NCI-H1105 (cell line): ENCODE measurements at places on chromosomes 13 and 19.

GRCh38 chr19:5434970-5435641 lies 20.1 kb upstream of the ZNRF4 start:
- DNase-seq, result no peak

DNA sequence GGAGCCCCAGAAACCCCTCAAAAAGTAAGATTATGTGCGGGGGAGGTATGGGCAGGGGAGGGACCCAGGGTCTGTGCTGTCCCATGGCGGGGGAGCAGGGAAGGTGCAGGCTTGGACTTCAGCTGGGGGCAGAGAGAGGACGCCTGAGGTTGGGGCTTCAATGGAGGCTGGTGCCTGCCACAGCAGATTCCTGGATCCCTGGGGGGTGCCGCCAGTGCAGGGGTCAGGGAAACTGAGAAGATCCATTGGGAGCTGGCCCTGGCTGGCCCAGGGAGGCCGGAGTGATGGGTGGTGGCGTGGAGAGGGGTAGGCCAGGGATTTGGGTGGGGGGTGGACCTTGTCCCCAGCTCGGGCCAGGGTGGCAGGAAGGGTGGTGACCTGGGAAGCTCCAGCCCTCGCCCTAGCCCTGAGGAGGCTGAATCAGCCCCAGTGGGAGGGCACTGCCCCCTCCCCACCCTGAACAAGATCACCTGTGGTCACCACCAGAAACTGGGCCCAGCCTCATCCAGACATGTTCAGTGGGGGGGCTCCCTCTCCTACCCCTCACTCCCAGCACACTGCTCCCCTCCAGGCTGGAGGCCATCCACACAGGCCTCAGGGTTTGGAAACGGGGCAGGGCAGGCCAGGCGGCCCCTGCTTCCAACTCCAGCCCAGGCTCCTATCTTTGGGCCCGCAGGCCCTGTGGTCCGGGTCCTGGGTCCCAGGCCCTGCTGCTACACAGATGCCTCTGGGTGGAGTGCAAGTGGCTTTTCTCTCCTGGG lies 1.4 kb downstream of the NKPD1 start:
- DNase-seq, result no peak

GRCh38 chr13:80341101-80341755 lies at the start of gene SPRY2:
SPRY2 (minus strand) TSS chr13:80341126; CDS start chr13:80337705, 3,421 bp downstream.
- peak; percentile 61 for DNase-seq

- no peak for DNase-seq
Observed at GRCh38 chr13:100668408-100668807, 6.2 kb downstream of the TMTC4 start.
